ENCODE measurements at places on chromosomes 7 and 10.
A peak's percentile ranks its signal among the peaks of the same experiment; 100 is the strongest.

- no peak for DNase-seq
Observed at GRCh38 chr7:140927351-140927750, 2.6 kb upstream of the BRAF start.

DNA sequence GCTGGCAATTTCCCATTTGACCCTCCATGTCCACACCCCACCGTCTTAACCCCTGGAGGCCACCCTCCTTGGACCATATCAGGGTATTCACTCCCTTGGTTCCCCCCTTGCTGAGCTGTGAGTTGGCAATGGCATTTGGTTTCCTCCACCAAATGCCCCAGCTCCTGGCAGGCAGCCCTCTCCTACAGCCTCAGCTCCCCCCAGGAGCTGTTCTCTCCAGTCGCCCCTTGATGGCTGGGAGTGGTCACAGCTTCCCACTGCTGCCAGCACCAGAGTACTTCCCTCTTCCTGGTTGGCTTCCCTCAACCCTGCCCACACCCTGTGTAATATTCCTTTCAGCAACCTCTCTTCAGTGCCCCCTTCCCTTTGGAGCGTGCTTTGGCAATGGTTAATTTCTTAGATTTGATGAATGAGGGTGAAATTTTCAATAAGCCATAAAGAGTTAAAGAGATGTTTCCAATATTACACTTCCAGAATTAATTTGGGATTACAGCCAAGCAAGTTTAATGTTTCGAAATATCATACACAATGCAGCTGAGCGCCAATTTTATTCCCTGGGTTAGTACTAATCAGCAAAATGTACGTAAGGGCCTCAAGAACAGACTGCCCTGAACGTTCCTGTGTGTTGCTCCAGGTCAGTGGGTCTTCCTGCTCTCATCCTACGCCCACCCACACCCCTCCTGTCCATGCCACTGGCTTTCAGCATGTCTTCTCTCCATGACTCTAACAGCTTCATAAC is 207.1 kb upstream of the NFE2L3 start:
- no peak for DNase-seq

GRCh38 chr7:33630359-33630758 is 275.0 kb upstream of the BMPER start:
- DNase-seq: no peak

- DNase-seq: peak; percentile 44
Observed at GRCh38 chr10:15585303-15585715, 134.4 kb downstream of the ITGA8 start.

DNA sequence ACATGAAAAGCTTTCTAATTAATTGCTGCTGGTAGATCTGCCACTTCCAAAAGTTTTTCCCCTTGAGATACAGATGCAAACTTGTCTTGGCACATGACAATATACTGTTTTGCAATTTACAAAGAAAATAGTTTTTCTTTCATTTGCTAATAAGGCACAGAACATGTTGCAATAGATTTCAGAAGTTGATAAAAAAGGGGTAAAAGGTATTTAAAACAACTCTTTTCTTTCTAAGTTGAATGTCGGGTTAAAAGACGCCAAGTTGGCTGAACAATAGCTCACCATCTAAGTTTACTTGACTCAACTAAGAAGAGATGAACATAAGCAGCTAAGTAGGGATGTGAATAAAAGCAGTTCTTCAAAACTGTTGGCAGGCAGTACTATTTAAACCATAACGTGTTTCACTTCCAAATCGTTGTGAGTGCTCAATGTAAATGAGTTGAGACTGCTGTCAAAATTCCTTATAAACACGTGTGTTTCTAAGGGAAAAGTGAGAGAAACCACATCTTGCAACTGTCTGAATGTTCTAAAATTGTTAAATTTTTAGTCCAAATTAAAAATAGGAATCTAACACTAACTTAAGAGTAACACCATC is 14.5 kb upstream of the THSD7A start:
- no peak for DNase-seq

- DNase-seq: no peak
Observed at GRCh38 chr7:79709574-79710409, 256.3 kb upstream of the MAGI2 start.

DNA sequence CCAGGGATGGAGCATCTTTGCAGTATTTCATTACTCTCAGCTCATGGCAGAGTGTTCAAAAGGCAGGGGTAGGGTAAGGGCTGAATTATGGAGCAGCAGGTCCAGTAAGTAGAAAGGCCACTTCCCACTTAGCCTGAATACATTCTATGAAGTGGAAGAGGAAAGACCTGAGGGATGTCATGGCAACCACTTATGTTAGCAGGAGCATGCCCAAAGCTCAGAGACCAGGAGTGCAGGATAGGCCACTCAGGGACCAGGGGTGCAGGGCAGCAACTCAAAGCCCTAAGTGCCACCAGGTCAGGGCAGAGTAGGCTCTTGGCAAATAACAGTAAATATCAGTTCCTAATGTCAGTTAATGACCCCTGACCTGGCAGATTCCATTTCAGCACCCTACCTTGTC is 3.6 kb downstream of the SRI start:
- no peak for DNase-seq

DNA sequence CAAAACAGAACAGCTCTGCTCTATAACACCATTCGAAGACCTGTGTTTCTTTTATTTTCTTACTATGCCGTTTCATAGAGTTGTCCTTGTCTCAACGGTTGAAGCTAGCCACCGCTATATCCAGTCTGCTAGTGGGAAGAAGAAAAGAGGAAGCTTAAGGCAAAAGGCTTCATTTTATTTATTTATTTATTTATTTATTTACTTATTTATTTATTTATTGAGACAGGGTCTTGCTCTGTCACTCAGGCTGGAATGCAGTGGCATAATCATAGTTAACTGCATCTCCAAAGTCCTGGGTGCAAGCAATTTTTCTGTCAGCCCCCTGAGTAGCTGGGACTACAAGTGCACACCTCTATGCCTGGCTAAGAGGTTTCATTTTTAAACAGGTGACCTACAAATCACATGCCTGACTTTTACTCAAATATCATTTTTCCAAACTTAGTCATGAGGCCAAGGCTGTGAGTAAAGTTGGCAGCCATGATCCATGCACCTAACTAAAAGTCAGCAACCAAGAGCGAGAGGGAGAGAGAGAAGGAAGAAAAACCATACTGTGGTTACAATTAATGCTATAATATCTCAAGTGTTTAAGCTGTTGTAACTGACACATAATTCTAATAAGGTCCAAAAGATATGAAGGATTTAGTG is 1305.3 kb upstream of the LRRTM3 start:
- no peak for DNase-seq

DNA sequence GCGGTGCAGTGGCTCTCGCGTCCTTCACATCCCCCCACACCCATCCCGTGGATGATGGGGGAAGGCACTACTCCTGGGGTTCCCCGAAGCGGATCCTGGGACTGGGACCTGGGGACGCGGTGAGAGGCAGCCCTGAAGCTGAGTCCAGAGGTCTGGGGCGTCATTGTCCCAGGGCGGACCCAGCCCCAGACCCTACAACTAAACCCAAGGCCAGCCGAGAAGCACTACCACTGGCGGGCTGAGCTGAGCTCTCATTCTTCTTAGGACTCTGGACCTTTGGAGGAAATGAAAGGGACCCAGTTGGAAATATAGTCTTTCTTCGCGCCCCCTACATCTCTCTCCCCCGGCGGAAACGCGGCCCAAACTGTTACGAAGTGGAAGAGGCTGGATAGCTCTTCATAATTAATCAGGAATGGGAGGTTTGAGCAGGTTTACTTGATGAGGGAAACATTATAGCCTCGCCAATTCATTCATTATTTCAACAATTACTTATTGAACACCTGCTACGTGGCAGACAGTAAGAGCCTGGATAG is 389 bp upstream of the FBXL15 start:
- no peak for DNase-seq

DNA sequence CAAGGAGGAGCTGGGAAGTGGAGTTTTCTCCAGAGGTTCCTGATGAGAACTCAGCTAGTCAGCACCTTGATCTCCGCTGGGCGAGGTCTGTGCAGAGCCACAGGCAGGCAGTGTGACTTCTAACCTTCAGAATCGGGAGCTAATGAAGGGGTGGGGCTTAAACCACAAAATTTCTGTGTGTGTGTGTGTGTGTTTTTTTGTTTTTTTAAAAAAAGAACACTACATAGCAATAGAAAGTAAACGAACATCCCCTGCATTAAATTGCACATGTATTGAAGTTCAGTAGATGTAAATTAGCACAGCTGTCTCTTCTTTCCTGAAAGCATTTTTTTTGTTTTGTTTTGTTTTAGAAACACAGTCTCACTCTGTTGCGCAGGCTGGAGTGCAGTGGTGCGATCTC is 46.2 kb downstream of the RBM17 start:
- no peak for DNase-seq

DNA sequence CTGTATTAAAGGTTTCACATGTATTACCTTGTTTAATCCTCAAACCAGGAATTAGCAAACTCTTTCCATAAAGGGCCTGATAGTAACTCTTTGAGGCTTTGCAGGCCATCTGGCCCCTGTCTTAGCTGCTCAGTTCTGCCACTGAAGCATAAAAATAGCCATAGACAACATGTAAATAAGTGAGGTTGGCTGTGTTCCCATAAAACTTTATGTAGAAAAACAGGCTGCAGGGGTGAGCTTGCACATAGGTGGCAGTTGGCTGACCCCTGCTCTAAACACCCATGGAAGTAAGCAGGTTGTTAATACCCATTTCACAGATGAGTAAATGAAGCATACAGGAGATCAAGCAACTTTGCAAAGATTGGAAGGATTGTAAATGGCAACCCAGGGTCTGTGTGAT is 1279.2 kb upstream of the AUTS2 start:
- DNase-seq: no peak

GRCh38 chr7:135877805-135878204 is 99.4 kb downstream of the MTPN start:
- no peak for DNase-seq

DNA sequence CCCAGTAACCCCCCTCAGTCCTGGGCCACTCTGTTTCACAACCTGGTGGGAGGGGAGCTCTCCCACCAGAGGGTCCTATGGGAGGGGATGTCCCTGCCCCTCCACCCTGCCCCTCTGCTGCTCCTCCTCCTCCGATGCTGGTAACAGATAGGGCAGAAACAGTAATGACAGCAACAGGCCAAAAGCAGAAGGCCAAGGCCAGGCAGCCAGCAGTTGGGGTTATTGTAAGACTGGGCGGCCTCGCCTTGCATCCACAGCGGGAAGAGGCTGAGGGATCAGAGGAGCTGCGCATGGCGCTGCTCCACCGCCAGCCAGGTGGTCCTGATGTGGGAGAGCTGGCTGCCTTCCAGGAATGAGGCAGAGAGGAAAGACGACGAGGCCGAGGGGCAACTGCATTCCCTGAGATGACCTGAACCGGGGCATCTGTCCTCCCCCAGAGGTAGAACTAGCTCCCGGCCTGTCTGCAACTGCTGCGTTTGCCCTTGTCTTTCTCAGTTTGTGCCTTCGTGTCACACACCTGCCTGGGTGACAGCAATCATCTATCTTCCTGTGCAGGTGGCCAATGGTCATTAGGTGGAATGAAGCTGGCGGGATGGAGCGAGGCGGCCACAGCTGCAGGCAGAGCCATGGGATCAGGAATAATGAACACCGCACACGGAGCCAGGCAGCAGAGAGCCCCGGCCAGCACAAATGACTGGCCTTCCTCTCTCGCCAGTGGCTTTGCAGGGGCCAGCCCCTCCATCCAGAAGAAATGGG is 54.0 kb upstream of the CACUL1 start:
- DNase-seq: no peak

DNA sequence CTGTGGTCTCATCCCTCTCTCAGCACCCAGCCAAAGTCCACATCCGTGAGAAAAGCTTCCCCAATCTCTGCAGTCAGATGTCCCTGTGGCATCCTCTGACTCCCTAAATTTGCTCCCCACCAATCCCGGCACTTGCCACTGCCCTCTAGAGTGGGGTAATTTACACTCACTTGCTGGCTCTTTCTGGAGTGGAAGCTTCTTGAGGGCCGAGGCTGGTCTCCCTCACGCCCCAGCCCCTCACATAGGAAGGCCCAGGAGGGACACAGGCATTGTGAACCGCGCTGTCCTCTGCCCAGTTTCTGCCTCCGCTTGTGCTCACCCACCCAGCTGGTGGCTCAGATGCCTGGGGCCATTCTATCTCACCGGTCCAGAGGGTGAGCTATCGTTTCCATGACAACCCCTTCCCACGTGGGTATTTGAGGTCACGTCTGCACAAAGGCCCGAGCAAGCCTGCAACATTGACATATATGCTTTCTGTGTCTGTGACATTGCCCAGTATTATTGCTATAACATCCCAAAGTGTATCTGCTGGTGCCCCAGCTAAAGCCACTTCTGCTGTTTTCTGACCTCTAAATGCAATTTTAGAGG is 97.3 kb upstream of the CTBP2 start:
- no peak for DNase-seq

GRCh38 chr7:136348542-136349192 is 371.5 kb upstream of the MTPN start:
- no peak for DNase-seq

GRCh38 chr7:139682136-139683013 is 95.4 kb downstream of the HIPK2 start:
- DNase-seq: no peak

GRCh38 chr10:72407927-72408600 is 53.3 kb upstream of the DNAJB12 start:
- DNase-seq: no peak

DNA sequence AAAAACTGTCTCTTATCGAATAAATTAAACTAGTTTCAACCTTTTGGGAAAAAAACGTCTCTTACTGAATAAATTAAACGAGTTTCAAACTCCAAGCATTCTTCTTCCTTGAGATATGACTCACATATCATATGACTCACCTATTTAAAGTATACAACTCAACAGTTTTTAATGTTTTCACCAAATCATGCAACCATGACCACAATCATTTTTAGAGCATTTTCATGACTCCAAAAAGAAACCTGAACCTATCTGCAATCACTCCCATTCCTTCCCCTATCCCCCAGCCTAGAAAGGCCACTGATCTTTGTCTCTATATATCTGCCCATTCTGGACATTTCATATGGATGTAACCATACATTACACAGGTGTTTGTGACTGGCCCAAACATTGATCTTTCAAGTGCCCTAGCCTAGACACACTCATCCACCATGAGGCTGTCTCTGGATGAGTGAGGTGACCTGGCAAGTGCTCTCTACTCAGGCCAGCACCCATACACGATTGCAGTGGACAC is 115.3 kb downstream of the PIP4K2A start:
- DNase-seq: no peak

DNA sequence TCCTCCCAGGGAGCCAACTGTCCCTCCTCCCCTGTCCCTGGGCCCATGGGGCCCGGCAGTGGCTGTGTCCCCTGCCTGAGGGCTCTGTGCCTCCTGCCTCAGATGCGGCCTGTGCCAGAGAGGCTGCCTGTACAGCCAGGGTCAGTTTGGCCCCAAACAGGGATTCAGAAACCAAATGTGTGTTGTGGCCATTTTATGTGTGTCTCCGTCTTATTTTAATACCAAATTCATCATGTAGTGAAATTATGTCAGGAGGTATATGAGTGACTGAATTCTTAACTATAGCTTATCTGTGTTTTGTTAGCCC is 114.8 kb downstream of the NT5C2 start:
- DNase-seq: no peak

GRCh38 chr7:76302347-76303201 is at the start of gene HSPB1:
Gene HSPB1, plus strand, starts transcription at chr7:76302673. Its CDS starts 40 bp downstream, at chr7:76302713.
- DNase-seq: peak; percentile 80
